ENCODE measurements at places on chromosomes 7 and 10.
A peak's percentile ranks its signal among the peaks of the same experiment; 100 is the strongest.

DNA sequence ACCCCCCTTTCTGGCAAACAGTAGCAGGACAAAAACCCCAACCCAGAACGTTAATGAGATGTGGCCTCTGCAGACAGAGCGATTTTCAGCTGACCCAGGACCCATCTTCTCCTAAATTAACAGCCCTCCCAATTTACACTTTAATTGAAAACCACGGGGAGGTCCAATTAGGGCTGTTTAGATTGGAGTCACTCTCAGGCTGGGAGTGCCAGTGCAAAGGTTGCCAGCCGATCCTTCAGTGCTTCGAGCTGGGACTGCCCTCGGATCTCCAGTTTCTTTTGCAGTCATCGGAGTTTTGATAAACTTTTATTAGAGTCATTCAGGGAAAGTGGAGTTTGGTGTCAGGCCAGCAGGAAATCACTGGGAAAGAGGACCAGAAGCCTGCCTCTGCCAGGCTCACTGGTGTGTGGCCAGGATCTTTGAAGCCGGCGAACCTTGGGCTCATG, 108.0 kb downstream of the DOCK1 start:
- peaks cover 2% of the 10 kb centered on the region for H3K27me3 ChIP-seq
- DNase-seq = no peak
- no peak overlapping the region for H3K27ac ChIP-seq
- H3K4me1 ChIP-seq = no peaks in the 10 kb centered on the region

GRCh38 chr10:109624939-109625338, 298.4 kb downstream of the XPNPEP1 start:
- no peaks in the 10 kb centered on the region for H3K27me3 ChIP-seq
- DNase-seq = no peak
- no peak overlapping the region for H3K4me3 ChIP-seq
- no peaks in the 10 kb centered on the region for H3K36me3 ChIP-seq

- H3K36me3 ChIP-seq = no peaks in the 10 kb centered on the region
- no peak for DNase-seq
- peaks cover 8% of the 10 kb centered on the region for H3K4me1 ChIP-seq
- H3K4me3 ChIP-seq = peak overlapping the region; percentile 46
These were observed 12.2 kb upstream of the HYCC1 start for GRCh38 chr7:23026164-23026563.

DNA sequence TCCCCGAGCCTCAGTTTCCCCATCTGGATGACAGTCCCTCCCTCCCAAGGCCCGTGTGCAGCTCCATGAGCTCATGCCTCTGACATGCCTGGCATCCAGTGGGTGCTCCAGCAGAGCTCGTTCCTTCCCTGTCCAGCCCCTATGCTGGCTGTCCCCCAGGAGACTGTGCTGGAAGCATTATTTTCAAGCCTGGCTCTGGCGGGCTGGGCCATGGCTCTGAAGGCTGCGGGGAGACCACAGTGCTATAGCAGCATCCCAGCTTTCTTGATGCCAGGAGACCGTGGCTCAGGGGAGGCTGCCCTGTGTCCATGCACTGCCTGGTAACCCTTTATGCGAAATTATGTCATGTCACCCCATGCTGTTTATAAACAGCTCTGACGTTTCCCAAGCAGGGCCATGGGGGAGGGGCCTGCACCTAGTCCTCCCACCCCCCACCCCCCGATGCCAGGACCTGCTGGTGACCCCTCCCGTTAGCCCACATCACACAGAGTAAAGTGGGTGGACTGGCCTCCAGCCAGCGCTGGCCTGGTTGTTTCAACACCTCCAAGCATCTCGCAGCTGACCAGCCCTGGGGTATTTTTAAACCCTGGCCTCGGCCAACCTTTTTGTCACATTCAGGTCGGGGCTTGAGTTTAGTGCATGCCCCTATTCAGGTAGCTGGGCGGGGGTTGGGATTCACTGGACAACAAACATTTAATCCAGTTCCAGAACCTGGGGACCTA, 105.9 kb upstream of the ZNF716 start:
- no peak overlapping the region for H3K27ac ChIP-seq
- no peak overlapping the region for H3K4me3 ChIP-seq
- no peak for DNase-seq
- H3K36me3 ChIP-seq = no peaks in the 10 kb centered on the region
- no peaks in the 10 kb centered on the region for H3K27me3 ChIP-seq

- H3K36me3 ChIP-seq = no peaks in the 10 kb centered on the region
- H3K4me3 ChIP-seq = no peak overlapping the region
- H3K27me3 ChIP-seq = peaks cover 2% of the 10 kb centered on the region
- DNase-seq = no peak
- H3K27ac ChIP-seq = no peak overlapping the region
These were observed 51.1 kb upstream of the LYZL1 start for GRCh38 chr10:29237786-29238185.

- H3K27ac ChIP-seq = no peak overlapping the region
- no peak overlapping the region for H3K4me3 ChIP-seq
- no peak for DNase-seq
- no peaks in the 10 kb centered on the region for H3K27me3 ChIP-seq
These were observed 43.6 kb downstream of the HK1 start for GRCh38 chr10:69321865-69322264.

- H3K27ac ChIP-seq = no peak overlapping the region
- DNase-seq = no peak
- H3K4me1 ChIP-seq = no peaks in the 10 kb centered on the region
- no peaks in the 10 kb centered on the region for H3K36me3 ChIP-seq
- no peak overlapping the region for H3K4me3 ChIP-seq
These were observed 427.1 kb upstream of the GALNT17 start for GRCh38 chr7:70704831-70705346.

- H3K27me3 ChIP-seq = peaks cover 7% of the 10 kb centered on the region
- no peak overlapping the region for H3K27ac ChIP-seq
- no peaks in the 10 kb centered on the region for H3K4me1 ChIP-seq
- DNase-seq = peak; percentile 10
These were observed 5.4 kb downstream of the LOXL4 start for GRCh38 chr10:98262571-98262970.

- no peak for DNase-seq
- H3K4me3 ChIP-seq = no peak overlapping the region
- H3K36me3 ChIP-seq = no peaks in the 10 kb centered on the region
- H3K27ac ChIP-seq = no peak overlapping the region
- peaks cover 9% of the 10 kb centered on the region for H3K27me3 ChIP-seq
These were observed 189.0 kb downstream of the NPSR1 start for GRCh38 chr7:34846976-34847375.

- H3K27me3 ChIP-seq = no peaks in the 10 kb centered on the region
- no peaks in the 10 kb centered on the region for H3K36me3 ChIP-seq
- H3K4me3 ChIP-seq = no peak overlapping the region
- no peaks in the 10 kb centered on the region for H3K4me1 ChIP-seq
- H3K27ac ChIP-seq = no peak overlapping the region
These were observed 475.2 kb upstream of the CELF2 start for GRCh38 chr10:10542477-10542876.

- H3K36me3 ChIP-seq = no peaks in the 10 kb centered on the region
- peaks cover 4% of the 10 kb centered on the region for H3K27me3 ChIP-seq
- no peaks in the 10 kb centered on the region for H3K4me1 ChIP-seq
- H3K4me3 ChIP-seq = no peak overlapping the region
These were observed 316.9 kb upstream of the SP8 start for GRCh38 chr7:21103426-21104123.
